ENCODE measurements at places on chromosomes 11 and 22.

- no peaks in the 10 kb centered on the region for H3K36me3 ChIP-seq
- peaks cover 5% of the 10 kb centered on the region for H3K27me3 ChIP-seq
- H3K4me1 ChIP-seq, result no peaks in the 10 kb centered on the region
- no peak overlapping the region for H3K4me3 ChIP-seq
- DNase-seq, result no peak
- no peak overlapping the region for H3K27ac ChIP-seq
Measured at GRCh38 chr11:115112754-115113153, 391.5 kb downstream of the CADM1 start.

- peaks cover 8% of the 10 kb centered on the region for H3K36me3 ChIP-seq
- H3K4me1 ChIP-seq, result peaks cover 5% of the 10 kb centered on the region
- no peak for DNase-seq
- H3K27ac ChIP-seq, result no peak overlapping the region
Measured at GRCh38 chr22:29801153-29801552, 34.0 kb downstream of the UQCR10 start.

GRCh38 chr11:66143996-66144678, 74.1 kb downstream of the PACS1 start:
- no peaks in the 10 kb centered on the region for H3K27me3 ChIP-seq
- no peak overlapping the region for H3K4me3 ChIP-seq
- no peak for DNase-seq
- H3K4me1 ChIP-seq, result peaks cover 36% of the 10 kb centered on the region
- H3K36me3 ChIP-seq, result no peaks in the 10 kb centered on the region

GRCh38 chr22:30045494-30045887, 34.8 kb upstream of the HORMAD2 start:
- peaks cover 9% of the 10 kb centered on the region for H3K4me1 ChIP-seq
- H3K27me3 ChIP-seq, result peaks cover 16% of the 10 kb centered on the region
- H3K36me3 ChIP-seq, result peaks cover 3% of the 10 kb centered on the region
- H3K4me3 ChIP-seq, result no peak overlapping the region

DNA sequence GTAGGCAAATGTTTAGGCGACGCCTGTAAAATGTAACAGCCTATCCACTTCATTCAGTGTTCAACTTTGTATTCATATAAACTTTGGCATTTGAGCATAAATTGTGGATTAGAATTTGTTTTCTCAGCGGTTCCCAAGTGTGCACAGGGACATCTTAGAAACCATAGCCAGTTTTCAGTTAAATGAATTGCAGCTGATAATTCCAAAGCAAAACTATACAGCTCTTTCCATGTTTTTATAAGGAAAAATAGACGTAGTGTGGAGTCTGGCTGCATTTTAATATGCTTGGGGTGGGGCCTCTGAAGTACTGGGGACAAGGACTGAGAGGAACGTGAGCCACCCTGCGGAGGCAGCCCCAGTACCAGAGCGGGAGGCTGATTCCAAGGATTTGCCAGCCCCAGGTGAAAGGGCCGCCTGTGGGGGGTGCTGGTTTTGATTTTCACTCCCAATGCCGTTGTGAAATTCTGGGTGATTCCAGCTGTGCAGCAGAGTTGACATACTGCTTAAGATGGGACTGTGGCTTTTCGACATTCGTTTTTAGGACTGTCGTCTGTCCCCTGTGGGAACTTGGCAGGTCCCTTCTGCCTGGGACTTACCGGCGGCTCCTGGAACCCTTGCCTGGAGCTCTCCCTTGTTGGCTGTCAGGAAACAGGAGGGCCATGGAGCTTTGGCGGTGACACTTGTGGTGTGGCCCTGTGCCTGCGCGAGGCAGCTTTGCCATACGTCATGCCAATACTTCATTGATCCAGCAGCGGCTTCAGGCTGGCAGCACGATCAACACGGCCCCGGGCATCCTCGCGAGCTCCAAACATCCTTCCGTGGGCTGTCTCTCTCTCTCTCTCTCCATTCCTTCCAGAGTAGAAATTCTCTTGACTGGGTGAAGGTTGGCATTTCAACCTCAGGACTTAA, 370.9 kb downstream of the TBC1D22A start:
- DNase-seq, result no peak
- H3K4me1 ChIP-seq, result peaks cover 5% of the 10 kb centered on the region

- no peaks in the 10 kb centered on the region for H3K4me1 ChIP-seq
- no peaks in the 10 kb centered on the region for H3K27me3 ChIP-seq
- no peaks in the 10 kb centered on the region for H3K36me3 ChIP-seq
- no peak overlapping the region for H3K27ac ChIP-seq
- no peak for DNase-seq
- H3K4me3 ChIP-seq, result no peak overlapping the region
Measured at GRCh38 chr11:91792779-91793262, 431.8 kb upstream of the FAT3 start.

DNA sequence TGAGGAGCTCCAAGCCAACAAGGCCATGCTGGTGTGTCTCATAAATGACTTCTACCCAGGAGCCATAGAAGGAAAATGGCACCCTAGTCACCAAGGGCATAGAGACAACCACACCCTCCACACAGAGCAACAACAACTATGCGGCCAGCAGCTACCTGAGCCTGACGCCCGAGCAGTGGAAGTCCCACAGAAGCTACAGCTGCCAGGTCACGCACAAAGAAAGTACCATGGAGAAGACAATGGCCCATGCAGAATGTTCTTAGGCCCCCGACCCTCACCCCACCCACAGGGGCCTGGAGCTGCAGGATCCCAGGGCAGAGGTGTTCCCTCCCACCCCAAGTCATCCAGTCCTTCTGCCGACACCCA, 28.0 kb downstream of the IGLL5 start:
- no peak overlapping the region for H3K27ac ChIP-seq
- H3K27me3 ChIP-seq, result peaks cover 17% of the 10 kb centered on the region
- H3K36me3 ChIP-seq, result peaks cover 3% of the 10 kb centered on the region
- peaks cover 7% of the 10 kb centered on the region for H3K4me1 ChIP-seq

DNA sequence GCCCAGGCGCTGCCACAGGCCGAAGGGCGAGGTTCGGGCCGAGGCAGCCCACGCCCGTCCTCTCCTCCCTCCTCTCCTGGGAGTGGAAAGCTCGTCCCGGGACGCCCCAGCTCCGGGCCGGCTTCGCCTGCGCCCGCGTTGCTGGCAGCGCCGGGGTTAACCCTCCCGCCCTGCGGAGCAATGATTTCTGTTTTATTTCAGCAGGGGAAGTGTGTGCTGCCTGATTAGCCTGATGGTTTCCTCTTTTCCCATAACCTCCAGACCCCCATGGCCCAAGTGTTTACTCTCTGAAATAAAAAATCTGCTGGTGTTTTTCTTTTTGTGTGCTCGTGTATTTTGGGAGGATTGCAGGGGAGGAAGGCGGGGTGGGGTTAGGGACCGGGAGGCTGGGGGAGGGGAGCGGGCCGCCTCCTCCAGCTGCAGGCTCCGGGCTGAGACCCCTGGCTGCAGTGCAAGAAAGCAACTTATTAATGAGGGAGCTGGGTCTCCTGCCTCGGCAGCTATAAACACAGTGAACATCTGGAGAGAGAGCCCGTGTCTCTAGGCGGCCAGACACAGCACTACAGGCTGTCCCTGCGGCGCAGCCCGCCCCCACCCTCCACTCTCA, 38.6 kb downstream of the ETS1 start:
- peak overlapping the region; percentile 89 for H3K27ac ChIP-seq
- H3K27me3 ChIP-seq, result no peaks in the 10 kb centered on the region
- no peak for DNase-seq
- H3K4me3 ChIP-seq, result peak overlapping the region; percentile 93
- H3K36me3 ChIP-seq, result no peaks in the 10 kb centered on the region
- peaks cover 70% of the 10 kb centered on the region for H3K4me1 ChIP-seq

GRCh38 chr11:110862407-110862806, 150.2 kb upstream of the ARHGAP20 start:
- H3K27me3 ChIP-seq, result peaks cover 19% of the 10 kb centered on the region
- no peak for DNase-seq
- H3K27ac ChIP-seq, result no peak overlapping the region

GRCh38 chr11:119551420-119552105, 128.6 kb upstream of the THY1 start:
- H3K27ac ChIP-seq, result no peak overlapping the region
- H3K27me3 ChIP-seq, result peaks cover 6% of the 10 kb centered on the region
- no peaks in the 10 kb centered on the region for H3K36me3 ChIP-seq
- no peak overlapping the region for H3K4me3 ChIP-seq
- H3K4me1 ChIP-seq, result no peaks in the 10 kb centered on the region
- DNase-seq, result no peak

DNA sequence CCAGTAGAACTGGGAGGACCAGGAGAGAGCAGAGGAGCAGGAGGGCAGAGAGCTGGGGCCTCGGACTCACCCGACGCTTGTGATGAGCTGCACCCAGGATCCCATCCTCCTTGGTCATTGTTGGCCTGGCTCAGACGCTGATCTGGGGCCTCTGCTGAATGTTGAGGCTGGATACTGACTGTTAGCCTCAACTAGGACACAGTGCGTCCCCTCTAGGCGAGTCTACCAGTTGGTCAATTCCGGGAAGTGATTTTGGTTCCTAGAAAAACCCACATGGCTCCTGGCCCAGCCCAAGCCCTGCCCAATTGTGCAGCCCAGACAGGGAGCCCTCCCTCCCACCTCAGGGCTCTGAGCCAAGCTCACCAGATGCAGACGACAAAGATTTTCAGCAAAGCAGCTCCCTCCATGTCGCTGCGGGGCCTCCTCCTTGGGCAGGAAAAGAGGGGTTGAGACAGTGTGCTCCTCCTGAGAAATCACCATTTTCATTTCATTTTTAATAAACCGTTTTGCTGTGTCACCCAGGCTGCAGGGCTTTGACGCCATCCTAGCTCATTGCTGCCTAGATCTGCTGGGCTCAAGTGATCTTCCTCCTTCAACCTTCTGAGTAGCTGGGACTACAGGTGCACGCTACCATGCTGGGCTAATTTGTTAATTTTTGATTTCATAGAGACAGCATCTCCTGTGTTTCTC, at the start of gene APOL4:
Gene APOL4, minus strand, starts transcription at position 180 of the 690 bp plus-strand sequence. Its CDS starts 75 bp downstream, at position 105.
- peaks cover 19% of the 10 kb centered on the region for H3K4me1 ChIP-seq
- no peak for DNase-seq
- peaks cover 40% of the 10 kb centered on the region for H3K27me3 ChIP-seq
- no peak within 1 kb of the TSS for H3K4me3 ChIP-seq
- H3K36me3 ChIP-seq, result no peaks in the 10 kb centered on the region

- H3K4me3 ChIP-seq, result no peak overlapping the region
- H3K4me1 ChIP-seq, result no peaks in the 10 kb centered on the region
Measured at GRCh38 chr11:19868871-19869270, 156.2 kb downstream of the NAV2 start.

GRCh38 chr11:118438314-118438931, 2.1 kb downstream of the KMT2A start:
- peak; percentile 41 for DNase-seq
- no peaks in the 10 kb centered on the region for H3K36me3 ChIP-seq
- H3K4me3 ChIP-seq, result peak overlapping the region; percentile 98
- no peaks in the 10 kb centered on the region for H3K27me3 ChIP-seq
- peak overlapping the region; percentile 96 for H3K27ac ChIP-seq

- H3K36me3 ChIP-seq, result no peaks in the 10 kb centered on the region
- no peak overlapping the region for H3K27ac ChIP-seq
- no peak overlapping the region for H3K4me3 ChIP-seq
- peaks cover 26% of the 10 kb centered on the region for H3K27me3 ChIP-seq
Measured at GRCh38 chr11:127926721-127927120, 660.6 kb downstream of the ETS1 start.

- H3K27ac ChIP-seq, result no peak overlapping the region
- H3K27me3 ChIP-seq, result peaks cover 13% of the 10 kb centered on the region
- no peak overlapping the region for H3K4me3 ChIP-seq
- peaks cover 3% of the 10 kb centered on the region for H3K4me1 ChIP-seq
- H3K36me3 ChIP-seq, result peaks cover 2% of the 10 kb centered on the region
Measured at GRCh38 chr22:25898707-25899365, 156.8 kb downstream of the MYO18B start.

DNA sequence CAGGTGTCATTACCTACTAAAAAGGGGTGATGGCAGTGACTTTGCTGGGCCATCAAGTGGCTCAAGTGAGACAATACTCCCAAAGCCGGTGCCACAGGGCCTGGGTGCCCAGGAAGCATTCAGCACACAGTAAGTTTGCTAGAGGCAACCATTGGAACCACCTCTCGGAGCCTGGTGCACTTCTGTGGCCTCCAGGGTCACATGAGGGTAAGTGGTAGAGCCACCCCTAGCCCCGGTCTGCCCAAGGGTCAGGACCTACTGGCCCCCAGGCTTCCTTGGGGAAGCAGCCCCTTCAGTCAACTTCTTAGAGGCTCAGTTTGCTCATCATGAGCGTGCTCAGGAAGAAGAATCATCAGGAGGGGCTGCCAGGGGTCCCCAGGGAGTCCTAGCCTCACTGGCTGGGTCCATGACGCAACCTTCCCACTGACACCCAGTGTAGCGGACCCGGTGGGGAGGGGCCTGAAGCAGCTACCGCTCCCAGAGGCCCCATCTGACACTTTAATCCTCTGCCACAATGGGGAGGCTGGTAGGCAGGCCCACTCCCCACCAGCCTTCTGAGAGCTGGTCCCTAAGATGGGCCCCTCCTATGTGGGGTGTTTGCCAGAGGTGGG, 17.5 kb upstream of the RASL10A start:
- H3K4me1 ChIP-seq, result peaks cover 2% of the 10 kb centered on the region
- peaks cover 5% of the 10 kb centered on the region for H3K36me3 ChIP-seq
- H3K4me3 ChIP-seq, result no peak overlapping the region
- DNase-seq, result no peak

DNA sequence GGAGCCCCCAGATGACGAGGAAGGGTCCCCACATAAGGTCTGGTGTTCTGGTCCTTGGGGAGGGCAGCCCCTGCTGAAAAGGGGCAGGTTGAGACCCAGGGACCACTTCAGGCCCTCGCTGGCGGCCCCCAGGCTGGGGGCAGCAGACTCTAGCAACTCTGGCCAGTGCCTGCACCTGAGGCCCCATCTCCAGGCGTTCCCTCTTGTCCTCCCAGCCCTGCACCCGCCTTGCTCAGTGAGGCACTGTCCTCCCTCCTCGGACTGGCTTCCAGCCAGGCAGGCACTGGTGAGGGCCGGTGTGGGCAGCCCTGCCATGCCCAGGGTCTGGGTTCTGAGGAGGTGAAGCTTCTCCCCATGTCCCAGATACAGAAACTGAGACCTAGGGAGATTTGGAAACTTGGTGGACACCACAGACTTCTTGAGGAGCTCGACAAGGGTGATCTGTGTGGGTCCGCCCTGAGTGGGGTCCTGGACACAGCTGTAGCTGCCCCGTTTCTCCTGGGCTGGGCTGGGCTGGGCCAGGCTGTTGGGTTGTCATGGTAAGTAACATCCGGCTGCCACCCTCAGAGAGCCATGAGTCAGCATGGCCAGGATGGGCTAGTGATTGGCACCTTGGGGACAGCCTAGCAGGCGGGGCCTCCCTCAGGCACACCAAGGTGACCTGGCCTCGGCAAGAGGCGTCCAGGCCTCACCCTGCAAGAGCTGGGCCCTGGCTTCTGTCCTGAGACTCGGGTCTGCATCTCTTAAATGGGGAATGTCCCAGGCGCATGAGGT, 11.1 kb upstream of the PHLDA2 start:
- H3K36me3 ChIP-seq, result no peaks in the 10 kb centered on the region
- H3K27me3 ChIP-seq, result no peaks in the 10 kb centered on the region
- peaks cover 7% of the 10 kb centered on the region for H3K4me1 ChIP-seq
- H3K4me3 ChIP-seq, result no peak overlapping the region
- DNase-seq, result no peak

DNA sequence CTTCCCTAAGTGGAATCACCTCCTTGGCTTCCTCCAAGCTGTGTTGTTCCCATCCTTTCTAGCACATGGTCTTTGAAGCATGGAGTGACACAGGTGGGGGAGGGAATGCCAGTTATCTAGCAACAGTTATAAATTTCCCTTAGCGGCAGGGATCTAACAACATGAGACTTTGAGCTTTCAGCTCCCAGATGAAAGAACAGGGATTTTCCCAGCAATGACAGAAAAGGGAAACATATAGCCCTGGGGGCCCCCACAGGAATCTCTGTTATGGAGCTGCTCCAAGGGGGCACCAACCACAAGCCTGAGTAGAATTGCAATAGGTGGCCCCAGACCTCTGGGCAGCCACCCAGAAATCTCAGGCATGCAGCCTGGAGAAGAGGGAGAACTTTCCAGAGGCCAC, 163.0 kb downstream of the GRIK4 start:
- H3K4me3 ChIP-seq, result no peak overlapping the region
- no peak for DNase-seq
- H3K27me3 ChIP-seq, result peaks cover 59% of the 10 kb centered on the region
- no peaks in the 10 kb centered on the region for H3K4me1 ChIP-seq

All from T-helper 17 cell (primary cell).